ENCODE measurements at places on chromosomes 5 and 9.

DNA sequence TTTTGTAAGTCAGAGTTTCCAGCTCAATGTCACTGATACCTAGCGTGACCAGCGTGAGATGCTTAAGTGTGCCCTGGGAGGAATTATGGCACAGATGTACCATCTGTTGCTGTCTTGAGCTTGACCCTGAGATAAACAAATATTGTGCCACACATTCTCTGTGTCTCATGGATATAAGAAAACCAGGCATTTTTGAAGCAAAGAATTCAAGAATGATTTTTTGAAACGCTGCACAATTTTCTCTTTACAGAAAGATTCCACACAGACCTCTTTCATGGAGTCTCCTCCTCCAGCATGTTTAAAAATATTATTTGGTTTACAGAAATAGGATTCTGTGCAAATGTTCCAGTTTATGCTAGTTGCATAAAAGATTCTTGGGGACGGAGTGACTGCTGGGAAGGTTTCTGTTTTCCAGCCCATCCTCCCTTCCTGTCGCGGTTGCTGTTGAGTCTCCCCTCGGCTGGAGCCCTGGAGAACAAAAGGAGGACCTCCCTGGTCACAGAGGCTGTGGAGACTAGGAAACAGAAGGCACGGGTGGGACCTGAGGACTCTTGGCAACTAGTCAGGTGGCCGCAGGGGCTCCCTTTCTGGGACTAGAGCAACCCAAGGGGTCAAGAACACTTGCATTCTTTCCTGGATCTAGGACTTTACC lies 120.8 kb downstream of the RASGRF2 start:
- DNase-seq, result no peak

- no peak for DNase-seq
These were observed 257.9 kb upstream of the NREP start for GRCh38 chr5:112014783-112015395.

- no peak for DNase-seq
These were observed 5.6 kb upstream of the URM1 start for GRCh38 chr9:128365525-128365924.

GRCh38 chr9:17905781-17906175 lies 326.9 kb downstream of the SH3GL2 start:
- no peak for DNase-seq

- DNase-seq, result no peak
These were observed 35.8 kb downstream of the PIK3R1 start for GRCh38 chr5:68251386-68251785.

GRCh38 chr5:131587541-131587940 lies 47.5 kb downstream of the RAPGEF6 start:
- DNase-seq, result no peak

- DNase-seq, result no peak
These were observed 20.7 kb downstream of the SKP2 start for GRCh38 chr5:36172599-36172998.

- DNase-seq, result no peak
These were observed 174.6 kb downstream of the FAM174A start for GRCh38 chr5:100709771-100710170.

DNA sequence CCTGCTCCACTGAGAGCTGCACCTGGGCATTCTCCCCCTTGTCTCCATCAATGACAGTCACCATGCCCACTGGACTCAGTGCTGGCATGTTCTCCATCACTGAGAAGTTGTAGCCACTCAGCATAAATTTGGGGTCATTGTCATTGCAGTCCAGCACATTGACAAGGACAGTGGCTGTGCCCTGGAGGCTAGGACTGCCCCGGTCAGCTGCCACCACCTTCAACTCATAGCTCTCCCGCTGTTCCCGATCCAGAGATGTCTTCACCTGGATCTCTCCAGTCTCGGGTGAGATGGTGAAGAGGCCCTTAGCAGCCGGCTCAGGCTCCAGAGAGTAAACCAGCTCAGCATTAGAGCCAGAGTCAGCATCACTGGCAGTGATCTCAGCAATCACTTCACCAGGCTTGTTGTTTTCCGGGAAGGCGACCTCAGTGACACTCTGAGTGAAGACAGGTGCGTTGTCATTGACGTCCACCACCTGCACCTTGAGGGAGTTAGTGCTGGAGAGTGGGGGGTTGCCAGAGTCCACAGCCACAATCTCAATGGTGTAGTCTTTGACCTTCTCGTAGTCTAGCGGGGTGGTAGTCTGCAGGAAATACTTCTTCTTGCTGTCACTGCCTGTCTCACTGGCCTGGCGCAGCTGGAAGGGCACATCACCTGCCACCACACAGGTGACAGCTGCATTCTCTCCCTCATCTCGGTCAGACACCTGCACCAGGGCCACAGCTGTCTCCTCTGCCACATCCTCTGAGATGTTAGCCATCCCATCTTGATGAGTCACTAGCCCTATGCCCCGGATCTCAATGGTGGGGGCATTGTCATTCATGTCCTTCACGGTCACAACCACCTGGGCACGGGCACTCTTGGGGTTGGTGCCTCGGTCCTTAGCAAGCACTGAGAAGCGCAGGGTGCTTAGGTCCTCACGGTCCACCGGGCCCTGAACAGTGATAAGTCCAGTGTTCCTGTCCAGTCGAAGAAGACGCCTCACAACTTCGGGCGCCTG lies 13.5 kb downstream of the PCDH1 start:
- no peak for DNase-seq

DNA sequence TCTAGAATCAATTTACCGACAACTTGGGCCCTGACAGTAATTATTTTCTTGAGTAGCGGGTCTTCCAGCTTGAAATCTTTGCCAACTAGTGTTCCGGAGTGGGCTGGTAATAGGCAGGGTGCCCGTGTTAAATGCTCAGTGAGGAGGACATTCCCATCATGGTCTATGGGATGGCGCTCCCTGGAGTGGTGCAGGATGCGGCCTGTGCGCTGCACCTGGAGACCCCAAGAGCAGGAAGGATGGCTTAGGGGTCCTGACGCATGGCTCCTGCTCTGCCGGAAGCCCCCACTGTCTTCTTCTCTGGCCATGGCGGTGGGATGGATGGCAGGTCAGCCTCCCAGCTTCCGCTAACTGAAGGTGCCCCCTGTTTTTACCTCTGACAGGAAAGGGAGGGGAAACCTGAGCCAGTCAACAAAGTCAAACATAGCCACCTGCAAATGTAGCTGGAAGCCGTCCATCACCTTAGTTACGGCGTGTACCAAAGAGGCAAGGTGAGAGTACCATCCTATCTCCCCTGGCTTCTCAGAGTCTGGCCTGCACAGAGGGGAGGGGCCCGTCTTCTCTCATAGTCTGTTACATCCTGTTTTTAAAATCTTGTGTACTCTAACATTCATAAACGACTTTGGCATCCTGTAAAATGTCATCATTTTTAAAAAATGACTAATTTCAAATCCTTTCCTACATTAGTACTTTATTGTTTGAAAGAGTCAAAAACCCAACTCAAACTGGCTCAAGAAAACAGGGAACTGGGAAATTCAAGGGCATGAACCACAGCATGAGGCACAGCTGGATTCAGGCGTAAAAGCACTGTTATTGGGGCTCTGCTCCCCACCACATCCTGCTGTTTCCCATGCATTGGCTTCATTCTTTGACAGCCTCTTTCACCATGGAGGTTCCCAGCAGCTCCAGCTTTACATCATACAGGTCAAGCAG lies 28.5 kb upstream of the UNC5A start:
- no peak for DNase-seq

- DNase-seq, result no peak
These were observed 16.4 kb downstream of the MFAP3 start for GRCh38 chr5:154055201-154055600.

DNA sequence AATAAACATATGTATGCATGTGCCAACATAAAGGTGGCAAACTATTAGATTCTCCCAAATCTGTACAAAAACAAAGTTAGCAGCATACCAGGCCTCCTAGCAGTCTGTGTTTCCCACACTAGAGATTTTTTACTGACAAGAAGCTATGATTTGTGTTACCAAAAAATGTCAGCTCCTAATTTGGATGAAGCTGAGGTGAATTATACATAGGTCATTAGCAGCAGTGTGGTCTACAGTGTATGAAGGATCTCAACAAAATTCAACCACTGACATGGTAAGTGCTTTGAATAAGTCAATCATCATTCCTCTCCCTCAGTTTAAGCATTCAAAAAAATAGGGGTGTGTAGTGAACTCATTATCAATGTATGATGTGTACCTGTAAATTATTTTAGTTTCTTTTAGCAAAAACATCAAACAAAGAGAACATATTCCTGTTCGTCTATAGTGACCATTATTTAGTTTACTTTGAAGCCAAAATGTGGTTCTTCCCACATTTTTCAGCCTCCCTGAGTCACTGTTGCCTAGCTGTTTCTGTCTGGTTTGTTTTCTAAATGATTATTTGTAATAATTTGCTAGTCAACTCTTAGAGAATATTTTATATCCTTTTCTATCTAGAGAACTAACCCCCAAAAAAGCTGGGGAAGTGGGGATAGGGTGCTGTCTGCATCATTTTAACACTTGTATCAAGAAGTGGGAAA lies 52.1 kb upstream of the RGMB start:
- no peak for DNase-seq

- DNase-seq, result no peak
These were observed 2.2 kb downstream of the NR6A1 start for GRCh38 chr9:124768750-124769548.

- DNase-seq, result no peak
These were observed 151.6 kb downstream of the DENND1A start for GRCh38 chr9:123778232-123778902.

DNA sequence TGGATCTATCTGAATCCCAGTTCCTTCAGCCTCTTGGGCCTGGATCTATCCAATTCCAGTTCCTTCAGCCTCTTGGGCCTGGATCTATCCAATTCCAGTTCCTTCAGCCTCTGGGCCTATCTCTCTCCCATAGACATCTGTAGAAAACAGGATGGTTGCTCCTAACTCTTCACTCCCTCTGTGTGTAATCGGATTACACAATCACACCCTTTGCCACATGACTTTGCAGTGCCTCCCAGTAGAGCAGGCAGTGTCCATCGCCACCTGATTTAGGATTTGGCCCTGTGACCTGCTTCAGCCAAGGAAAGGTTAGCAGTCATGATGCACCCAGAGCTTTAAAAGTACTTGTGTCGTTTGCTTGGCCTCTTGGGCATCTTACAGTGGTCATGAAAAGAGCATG lies 56.7 kb downstream of the LHX2 start:
- no peak for DNase-seq

GRCh38 chr9:97807681-97808080 lies 45.3 kb upstream of the FOXE1 start:
- no peak for DNase-seq

- no peak for DNase-seq
These were observed 126.0 kb downstream of the TMEM174 start for GRCh38 chr5:73298772-73299630.

GRCh38 chr9:128409450-128409849 lies 11.2 kb upstream of the CERCAM start:
- no peak for DNase-seq

DNA sequence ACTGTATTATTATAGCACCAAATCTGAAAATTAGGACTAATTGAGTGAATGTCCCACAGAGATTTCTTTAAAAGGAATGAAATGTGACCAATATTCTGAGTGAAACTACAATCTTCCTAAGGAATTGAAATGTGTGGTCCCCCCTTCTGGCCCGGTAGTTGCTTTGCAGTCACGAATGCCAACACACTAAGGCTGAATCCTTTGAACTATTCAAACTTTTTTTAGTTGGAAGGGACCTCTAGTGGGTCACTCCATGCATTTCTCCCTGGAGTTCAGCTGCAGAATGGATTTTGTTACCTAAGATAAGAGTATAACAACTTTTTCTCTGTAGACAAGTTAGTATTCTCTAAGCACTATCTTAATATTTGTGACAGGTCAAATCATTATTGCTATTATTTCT lies 2.8 kb downstream of the CDH6 start:
- no peak for DNase-seq

DNA sequence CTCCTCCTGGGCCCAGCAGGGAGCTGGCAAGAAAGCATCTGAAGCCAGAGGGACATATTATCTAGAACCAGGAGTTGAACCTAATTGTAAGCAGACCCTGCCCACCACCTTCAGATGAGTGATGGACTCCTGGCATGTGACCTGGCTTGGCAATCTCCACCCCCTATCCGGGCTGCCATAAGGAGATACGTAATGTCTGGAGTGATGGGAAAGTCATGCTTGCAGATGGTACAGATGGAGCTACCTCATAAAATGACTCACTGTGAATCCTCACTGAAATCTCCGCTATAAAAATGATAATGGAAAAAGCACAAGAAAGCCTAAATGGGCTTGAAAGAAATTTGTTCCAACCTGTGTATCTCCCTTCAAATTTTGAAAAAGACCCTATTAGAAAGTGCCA lies 157.5 kb downstream of the DMRT2 start:
- no peak for DNase-seq

GRCh38 chr9:114087721-114088120 lies 9.6 kb upstream of the AMBP start:
- DNase-seq, result no peak

GRCh38 chr9:37700131-37700530 lies 49.4 kb downstream of the FRMPD1 start:
- DNase-seq, result no peak

GRCh38 chr5:120152472-120152871 lies 311.6 kb upstream of the PRR16 start:
- peak; percentile 22 for DNase-seq

GRCh38 chr5:133468596-133468995 lies 143.7 kb downstream of the FSTL4 start:
- no peak for DNase-seq

DNA sequence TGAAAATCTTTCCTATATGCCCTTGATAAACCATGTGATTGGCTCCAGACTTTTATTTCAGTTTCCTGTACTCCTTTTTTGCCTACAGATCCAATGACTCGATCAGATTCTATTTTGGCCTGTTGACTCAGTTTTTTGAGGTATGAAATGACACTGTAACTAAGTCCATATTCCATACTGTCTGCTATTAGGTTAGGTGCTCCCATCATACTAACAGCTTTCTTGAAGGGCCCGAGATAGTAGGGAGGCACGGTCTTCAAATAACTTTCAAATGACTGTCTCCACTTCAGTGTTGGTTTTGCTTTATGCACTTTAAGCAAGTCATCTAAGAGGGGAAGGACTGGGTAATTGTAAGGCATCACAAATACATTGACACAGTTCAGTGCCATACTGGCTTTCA lies 295.4 kb upstream of the DAB2 start:
- DNase-seq, result no peak

- DNase-seq, result peak; percentile 15
These were observed 27.4 kb upstream of the CEP120 start for GRCh38 chr5:123450640-123451039.

- DNase-seq, result no peak
These were observed 99.3 kb downstream of the CDK5RAP2 start for GRCh38 chr9:120480707-120481106.

DNA sequence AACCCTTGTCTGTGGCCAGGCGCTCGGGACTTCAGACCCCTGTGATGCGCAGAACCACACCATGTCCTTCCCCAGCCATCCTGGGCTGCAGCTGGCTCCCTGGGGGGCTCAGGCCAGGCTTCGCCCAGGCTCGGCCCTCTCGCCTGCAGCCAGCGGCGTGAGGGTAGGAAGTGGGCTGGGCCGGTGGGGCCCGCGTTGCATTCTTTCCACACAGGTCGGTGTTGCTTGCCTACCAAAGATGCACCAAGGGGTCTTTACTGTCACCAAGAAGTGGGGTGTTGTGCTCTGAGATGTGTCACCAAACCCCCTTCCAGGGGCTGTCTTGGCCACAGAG lies 48.3 kb upstream of the RNF130 start:
- no peak for DNase-seq

All from COLO829 (cell line).